NCI-H1417 (cell line): ENCODE measurements at places on chromosomes 16 and 17.
A peak's percentile ranks its signal among the peaks of the same experiment; 100 is the strongest.

DNA sequence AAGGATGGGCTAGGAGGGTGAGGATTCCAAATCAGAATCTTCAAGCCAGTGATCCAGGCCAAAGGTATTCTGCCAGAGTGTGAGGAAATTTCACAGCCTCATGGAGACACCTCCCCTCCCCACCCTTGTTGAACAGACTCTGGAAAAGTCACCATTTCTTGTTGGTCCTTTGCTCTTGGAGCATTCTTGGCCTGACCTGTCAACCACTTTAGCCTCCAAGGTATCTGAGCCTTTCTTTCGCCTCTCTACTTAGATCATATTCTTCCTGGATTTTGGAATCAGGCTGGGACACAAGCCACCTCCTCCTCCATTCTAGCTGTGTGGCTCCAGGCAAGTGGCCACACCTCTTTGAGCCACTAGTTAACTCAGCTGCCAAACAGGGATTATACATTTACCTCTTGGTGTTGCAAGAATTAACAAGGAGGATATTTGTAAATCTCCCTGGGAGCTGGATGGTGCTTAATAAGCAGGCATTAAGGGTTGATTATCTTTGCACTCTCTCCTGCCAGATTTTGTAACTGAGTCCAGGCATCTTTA is 193.5 kb downstream of the WWOX start:
- DNase-seq = no peak

DNA sequence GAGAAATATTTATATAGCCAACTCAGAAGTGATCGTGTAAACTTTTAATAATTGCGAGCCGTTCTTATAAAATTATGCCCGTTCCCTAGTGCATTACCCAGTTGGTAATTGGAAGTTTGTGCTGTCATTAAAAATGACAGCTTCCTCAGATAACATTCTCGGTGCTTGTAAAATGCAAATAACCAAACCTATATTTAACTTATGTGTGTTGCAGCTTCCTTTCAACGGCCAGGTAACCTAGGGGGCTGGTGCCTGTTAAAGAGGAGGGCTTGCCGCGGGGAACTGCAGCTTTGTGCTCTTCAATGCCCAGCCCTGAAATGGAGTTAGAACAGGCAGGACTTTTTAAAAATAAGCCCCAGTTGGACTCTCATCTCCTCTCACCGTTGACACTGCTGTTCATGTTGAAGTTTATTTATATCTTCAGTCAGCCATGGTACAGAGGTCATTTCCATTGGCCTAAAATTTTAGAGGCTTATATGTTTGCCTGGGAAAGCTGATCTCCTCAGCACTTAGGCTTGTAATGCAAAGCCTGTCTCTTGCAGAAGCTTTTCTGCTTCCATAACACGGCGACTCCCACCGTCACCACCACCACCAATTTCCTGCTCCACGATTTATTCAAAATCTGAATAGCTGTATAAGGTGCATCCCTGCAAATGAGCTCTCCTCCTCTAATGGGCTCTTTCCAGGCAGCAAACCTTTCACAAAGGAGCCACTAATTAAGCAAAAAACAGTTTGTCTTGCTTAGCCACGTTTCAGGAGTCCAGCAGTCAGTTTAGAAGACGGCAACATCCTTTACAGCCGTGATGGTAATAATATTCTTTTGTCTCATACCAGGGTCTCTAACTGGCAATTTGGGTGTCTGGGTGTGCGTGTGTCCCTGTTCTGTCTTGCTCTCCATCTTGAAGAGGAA is 74.7 kb downstream of the RPA1 start:
- peak; percentile 47 for DNase-seq

DNA sequence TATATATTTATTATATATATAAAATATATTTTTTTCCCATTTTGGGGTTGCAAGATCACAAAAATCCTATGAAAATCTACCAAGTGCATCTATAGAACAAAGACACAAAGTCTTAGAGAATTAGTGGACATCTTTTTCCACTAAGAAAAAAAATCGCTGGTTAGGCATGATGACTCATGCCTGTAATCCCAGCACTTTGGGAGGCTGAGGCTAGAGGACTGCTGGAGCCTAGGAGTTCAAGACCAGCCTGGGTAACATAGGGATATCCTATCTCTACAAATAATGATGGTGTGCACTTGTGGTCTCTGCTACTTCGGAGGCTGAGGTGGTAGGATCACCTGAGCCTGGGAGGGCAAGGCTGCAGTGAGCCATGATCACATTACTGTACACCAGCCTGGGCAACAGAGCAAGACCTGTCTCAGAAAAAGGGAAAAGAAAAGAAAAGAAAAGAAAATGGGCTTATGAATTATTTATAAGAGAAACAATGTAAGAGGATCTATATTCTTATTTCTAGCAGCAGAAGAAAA is 185.1 kb upstream of the PSMD7 start:
- no peak for DNase-seq

- peak; percentile 62 for DNase-seq
Measured at GRCh38 chr16:14249291-14250032, 178.3 kb downstream of the MRTFB start.

DNA sequence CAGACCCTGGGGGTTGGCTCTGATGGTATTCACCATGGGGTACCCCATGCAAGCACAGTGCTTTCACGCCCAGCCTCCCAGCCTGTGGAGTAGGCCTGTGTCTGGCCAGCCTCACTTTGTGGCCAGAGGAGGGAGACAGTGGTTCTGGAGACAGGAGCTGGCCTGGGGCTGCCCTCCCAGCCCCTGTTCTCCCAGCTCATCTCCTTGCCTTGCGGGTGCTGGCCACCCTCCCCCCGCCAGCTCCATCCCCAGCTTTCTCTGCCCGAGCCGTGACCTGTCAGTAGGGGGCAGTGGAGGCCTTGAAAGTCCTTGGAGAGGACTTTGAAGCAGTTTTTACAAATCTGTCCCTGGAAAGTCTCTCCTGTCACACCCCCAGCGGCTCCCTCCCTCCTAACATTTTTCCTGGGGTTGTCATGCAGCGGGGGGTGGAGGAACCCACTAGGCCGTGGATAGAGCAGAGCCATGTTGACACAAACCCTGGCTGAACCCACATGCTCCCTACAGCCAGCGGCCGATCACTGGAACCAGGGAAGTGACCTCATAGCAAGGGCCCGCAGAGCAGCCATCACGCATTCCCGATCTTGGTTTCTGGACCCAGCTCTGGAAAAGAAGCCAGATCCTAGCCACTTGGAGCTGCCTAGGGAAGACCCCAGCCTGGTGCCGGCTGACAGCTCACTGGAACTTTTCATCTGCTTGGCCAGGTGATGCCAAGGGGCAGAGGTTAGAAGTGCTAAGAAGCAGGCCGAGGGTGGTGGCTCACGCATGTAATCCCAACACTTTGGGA is 289.4 kb downstream of the SEC14L1 start:
- peak; percentile 39 for DNase-seq

DNA sequence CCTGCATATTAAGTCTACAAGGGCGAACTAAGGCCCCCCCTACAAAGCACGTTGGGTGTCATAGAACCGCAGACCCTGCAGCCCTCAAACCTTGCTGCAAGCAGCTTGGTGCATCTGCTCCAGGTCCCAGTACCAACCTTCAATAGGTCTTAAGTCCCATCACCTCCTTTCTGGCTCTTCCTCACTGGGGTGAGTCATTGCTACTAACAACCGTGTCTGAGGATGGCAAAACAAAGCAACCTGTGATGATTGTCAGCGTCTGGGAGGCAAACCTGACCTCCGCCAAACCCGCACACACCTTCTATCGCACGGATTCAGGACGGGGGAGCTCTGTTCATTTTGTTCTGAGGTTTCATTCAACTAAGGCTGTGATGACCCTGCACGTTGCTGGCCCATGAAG is 138.9 kb downstream of the SLC39A11 start:
- DNase-seq = no peak

GRCh38 chr16:13136901-13137300 is 235.5 kb downstream of the SHISA9 start:
- DNase-seq = no peak

GRCh38 chr16:84096447-84097005 is 20.2 kb downstream of the MBTPS1 start:
- peak; percentile 19 for DNase-seq

- DNase-seq = no peak
Measured at GRCh38 chr17:2482218-2482617, 29.5 kb downstream of the METTL16 start.

DNA sequence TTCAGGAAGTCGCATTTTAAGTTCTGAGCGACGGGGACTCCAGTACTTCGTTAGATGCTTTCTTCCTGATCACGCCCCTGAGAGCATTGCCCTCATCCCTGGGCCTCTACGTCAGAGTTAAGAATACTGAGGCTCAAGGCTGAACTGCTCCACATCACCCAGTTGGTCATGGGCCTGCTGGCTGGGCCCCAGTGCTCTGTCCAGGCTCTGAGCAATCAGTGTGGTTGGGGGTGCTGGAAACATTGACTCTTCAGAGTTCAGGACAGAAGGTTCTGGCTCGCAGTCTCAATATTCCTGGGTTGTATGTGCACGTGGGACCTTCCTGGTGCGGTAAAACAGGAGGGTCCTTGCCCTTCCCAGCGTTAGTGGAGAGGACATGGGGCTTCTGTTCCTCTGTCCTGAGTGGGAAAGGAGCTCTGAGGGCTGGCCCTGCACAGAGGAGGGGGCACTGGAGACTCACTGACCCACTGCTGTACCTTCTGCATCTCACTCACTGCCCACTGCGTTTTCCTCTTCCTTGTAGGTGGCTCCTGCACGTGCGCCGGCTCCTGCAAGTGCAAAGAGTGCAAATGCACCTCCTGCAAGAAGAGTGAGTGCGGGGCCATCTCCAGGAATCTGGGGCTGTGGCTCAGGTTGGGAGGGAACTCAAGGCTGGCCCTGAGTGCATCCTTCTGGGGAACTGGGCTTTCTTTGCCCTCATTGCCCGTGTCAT is 518 bp downstream of the MT1E start:
- DNase-seq = no peak

GRCh38 chr16:81415751-81416150 is 28.9 kb upstream of the CMIP start:
- peak; percentile 78 for DNase-seq

- DNase-seq = peak; percentile 5
Measured at GRCh38 chr17:35011671-35012216, 31.4 kb downstream of the LIG3 start.

DNA sequence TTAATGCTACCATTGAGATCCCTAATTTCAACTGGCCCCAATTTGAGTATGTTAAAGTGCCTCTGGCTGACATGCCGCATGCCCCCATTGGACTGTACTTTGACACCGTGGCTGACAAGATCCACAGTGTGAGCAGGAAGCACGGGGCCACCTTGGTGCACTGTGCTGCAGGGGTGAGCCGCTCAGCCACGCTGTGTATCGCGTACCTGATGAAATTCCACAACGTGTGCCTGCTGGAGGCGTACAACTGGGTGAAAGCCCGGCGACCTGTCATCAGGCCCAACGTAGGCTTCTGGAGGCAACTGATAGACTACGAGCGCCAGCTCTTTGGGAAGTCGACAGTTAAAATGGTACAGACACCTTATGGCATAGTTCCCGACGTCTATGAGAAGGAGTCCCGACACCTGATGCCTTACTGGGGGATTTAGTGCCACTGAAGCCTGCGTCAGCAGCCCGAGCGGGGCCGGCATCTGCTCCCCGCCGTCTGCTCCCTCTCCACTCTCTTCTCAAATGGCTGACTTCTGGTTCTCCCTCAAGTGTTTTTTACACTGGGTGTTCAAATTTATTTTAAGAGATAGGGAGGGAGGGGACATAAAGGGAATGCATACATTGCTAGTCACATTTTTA is 22.9 kb downstream of the DUSP14 start:
- no peak for DNase-seq

DNA sequence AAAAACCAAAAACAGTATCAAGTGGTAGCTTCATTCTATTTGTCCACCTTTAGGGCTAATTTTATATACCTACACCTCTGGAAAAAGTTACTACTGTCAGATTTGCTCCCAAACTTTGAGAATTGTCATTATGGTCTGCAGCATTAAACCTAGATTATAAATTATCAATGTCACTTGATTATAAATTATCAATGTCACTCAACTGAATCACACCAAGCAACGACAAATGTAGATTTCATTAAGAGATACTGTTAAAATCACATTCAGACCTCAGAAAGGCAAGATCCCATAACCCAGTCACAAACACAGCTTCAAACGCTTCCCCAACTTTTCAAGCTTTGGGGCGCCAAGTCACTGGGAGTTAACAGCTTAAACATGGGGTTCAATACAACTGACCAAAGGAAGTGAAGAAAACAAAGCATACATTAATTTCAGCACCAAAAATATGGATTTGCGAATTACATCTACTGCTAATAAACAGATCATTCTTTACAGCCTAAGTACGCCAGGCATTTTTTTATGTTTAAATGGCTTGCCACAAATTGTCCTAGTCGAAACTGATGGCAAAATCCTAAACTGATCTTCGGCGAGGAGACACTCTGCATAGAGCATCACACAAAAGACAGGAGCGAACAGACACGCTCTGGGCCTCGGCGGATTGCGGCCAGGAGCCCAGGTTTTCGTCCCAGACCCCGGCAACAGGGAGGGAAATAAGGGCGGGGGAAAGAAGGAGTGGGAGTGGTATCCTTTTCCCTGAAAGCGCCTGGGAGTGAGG is 981 bp downstream of the GLG1 start:
- DNase-seq = no peak

DNA sequence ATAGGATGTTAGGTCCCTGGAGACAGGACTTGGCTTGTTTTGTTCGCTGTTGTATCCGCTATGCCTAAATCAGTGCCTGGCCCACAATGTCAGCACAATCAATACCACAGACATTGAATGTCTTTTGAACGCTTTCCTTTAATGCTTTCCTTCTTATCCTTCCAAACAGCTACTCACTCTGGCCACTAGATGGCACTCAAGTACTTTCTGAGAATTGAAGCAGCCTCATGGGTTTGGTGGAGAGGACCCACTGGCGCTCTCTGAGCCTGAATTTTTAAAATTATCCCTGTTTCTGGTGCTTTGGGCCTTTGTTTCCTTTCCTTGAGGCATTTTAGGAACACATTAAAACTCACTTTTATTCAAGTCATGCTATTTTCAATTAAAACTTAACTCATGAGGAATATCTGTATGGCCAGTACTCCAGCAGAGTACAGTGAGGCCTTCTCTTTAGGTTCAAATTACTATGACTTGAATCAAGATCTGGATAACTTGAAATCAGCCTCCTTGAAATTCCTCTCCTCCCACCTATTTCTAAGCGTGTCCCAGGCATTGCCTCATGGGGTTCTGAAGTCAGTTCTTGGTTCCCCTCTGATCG is 3.2 kb upstream of the NLRP1 start:
- DNase-seq = peak; percentile 45

DNA sequence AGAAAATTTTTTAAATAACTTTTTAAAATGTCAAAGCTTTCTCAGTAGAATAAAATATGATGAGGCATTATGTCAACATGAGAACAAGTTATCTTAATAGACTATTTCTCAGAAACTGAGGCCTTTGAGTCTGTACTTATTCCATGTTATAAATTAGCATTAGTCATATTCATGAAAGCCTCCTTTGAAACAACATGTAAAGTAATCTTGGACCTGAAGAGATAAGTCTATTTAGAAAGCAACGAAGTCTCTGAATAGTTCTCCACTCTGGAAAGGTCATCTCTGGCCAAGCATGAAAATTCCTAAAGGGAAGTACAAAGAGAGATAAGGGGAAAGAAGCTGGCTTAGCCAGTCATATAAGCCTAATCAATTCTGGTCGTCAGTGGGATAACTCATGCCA is 150.8 kb downstream of the CYB561 start:
- DNase-seq = no peak
